ENCODE measurements at places on chromosomes 4 and X.

DNA sequence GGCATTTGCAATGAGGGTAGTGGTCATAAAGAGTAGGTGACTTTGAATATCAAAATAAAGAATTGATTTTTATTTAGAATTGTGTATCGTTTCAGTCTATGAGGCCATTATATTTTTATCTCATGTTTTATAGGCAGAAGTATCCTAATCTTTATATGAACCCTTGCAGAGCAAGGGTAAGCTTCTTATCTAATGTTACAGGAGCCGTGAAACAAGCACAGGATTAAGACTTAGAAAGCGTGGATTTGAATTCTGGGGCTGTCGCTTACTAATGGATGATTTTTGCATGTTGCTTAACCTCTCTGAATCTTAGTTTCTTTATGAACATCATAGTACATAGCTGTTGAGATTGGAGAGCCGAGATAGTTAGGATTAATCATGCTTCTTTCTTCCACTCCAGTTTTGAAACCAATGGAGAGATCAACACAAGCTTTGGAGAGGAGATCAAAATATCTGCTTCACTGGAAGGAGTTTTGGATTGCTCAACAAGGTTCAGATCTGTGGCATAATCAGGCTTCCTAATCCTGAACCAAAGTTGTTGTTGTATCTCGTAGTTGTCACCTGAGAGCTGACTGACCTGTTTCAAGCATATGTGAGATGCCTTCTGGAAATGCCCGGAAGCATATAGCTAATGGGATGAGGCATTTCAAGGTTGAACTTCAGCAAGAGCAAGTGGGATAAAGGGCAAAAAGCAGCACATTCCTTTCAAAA lies 166.9 kb upstream of the GK2 start:
- DNase-seq = no peak

DNA sequence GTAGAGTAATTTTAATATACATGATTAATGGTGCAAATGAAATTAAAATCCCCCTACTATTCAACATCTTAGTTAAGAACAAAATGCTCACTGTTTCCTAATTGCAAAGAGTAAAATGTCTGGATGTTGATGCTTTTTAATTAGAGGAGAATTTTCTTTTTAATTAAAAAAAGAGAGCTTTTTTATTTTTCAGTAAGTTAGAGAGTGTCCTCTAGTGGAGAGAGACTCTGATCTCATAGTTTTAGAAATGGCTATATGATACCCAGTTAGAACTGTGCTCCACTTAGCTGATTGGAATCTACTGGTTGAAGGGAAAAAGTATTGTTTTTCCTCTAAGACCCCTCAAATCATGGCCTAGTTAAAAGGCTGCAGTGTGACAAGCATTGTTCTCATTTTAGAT lies 312.0 kb upstream of the MAGEB2 start:
- no peak for DNase-seq

- no peak for DNase-seq
Observed at GRCh38 chr4:6087669-6088341, 69.6 kb upstream of the C4orf50 start.

GRCh38 chr4:17188547-17189400 lies 290.3 kb upstream of the LDB2 start:
- no peak for DNase-seq

- peak; percentile 81 for DNase-seq
Observed at GRCh38 chr4:188127214-188127874, 11.9 kb upstream of the TRIML1 start.

DNA sequence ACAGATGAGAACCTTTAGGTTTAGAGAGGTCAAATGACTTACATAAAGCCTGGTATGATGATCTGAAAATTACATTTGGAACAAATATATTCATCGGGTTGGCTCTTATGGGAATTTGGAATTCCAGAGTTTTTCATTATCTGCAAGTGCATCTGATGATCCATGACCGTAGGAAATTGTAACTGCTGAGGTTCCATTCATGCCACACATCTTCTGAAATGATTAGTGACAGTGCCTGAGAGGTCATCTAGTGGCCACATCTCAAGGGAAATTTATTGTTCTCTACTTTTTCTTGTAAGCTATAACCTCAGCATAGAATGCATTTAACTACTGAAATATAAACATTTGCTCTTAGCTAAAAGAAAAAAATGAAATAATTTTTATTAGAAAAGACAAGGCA lies 105.8 kb upstream of the NWD2 start:
- DNase-seq = no peak

- DNase-seq = peak; percentile 58
Observed at GRCh38 chr4:76948443-76949275, 893 bp upstream of the SEPTIN11 start.

DNA sequence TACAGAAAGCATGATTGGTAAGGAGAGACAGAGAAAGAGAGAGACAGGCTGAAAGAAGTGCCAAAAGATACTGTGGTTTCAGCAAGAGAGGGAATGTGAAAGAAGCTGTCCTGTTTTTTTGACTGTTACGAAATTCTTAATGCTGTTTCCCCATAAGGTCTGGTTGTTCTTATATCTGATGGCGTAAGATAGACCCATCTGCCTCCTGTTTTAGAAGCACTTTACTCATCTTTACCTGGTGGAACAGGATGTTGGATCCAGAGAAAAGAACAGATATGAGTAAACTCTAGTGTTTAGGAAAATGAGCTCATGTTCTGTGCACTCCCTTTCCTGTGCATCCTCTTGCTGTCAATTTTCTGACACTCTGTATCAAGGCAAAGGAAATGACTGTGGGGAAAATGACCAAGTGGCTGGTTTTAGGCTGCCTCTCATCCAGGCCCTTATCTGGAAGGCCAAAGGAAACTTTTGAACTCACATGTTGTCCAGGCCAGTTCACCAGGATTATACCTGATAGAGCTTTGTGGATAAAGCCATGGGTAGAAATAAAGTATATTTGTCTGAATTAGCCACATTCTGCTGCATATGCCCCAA lies 311.7 kb upstream of the HTR2C start:
- no peak for DNase-seq

GRCh38 chrX:30798810-30799209 lies 90.2 kb downstream of the TAB3 start:
- DNase-seq = no peak

DNA sequence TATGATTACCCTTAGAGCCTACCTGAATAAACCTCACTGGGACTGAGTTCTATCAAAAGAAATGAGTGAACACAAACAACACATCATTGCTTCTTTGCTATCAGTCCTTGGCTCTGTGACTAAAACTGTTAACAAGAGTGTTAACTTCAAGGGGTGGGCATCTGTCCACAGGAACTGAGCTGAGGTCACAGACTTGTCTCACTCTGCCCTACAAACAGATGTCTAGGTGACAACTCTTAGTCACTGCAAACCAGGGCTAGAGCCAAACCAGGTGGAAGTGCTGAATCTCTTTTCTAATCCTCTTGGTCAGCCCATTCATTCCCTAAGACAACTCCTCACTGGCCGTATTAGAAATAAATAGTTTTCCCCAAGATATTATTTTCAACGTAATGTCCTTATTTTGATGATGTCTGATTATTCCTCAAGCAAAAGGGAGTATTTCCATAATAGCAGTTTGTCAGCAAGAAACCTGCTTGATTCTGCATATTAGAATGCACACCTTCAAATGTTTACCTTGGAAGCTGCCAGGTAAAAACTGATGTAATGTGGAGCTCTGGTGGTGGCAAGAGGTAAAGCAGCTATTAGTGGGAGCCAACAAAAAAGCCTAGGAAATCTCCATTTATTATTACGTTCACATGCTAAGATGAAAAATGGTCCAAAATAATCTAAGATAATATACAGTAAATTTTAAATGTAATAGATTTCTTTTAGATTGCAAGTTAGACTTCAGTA lies 4.0 kb downstream of the COL25A1 start:
- DNase-seq = no peak

GRCh38 chr4:94428884-94429283 lies 22.9 kb upstream of the PDLIM5 start:
- DNase-seq = no peak

GRCh38 chr4:106650701-106651100 lies 282.1 kb upstream of the GIMD1 start:
- DNase-seq = no peak

GRCh38 chr4:186580669-186581068 lies 25.3 kb upstream of the MTNR1A start:
- DNase-seq = no peak

- peak; percentile 91 for DNase-seq
Observed at GRCh38 chrX:45623266-45623665, 422.6 kb upstream of the DIPK2B start.

DNA sequence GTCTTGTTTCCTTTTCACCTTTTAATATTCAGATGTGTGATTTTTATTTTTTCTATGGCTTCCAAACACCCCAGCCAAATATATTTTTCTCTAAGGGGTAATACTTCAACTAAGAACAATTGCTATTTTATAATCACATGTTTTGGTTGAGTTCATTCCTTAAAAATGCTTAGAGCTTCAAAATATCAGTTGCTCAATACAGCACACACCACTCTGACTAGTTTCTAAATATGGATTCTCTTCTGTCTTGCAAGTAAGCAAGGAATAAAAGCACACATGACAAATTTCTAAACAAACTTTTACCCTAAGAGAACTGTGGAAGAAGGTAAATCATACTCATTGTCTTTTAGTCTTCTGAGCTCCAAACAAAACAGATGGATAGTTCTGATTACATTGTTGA lies 27.2 kb downstream of the ANTXR2 start:
- DNase-seq = peak; percentile 73

GRCh38 chr4:946103-946450 lies 13.8 kb downstream of the TMEM175 start:
- DNase-seq = no peak

DNA sequence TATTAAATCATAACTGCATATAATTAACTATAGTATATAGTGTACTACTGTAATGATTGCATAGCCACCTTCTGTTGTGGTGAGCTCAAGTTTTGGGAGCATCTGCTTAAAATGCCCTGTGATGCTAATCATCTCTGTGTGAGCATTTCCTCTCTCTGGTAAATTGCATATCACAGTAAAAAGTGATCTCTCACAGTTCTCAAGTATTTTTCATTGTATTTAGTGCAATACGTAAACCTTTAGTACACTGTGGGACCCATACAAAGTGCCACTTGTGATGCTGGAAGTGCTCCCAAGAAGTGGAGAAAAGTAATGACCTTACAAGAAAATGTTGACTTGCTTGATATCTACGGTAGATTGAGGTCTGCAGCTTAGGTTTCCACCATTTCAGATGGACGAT lies 82.0 kb downstream of the WWC2 start:
- DNase-seq = no peak

DNA sequence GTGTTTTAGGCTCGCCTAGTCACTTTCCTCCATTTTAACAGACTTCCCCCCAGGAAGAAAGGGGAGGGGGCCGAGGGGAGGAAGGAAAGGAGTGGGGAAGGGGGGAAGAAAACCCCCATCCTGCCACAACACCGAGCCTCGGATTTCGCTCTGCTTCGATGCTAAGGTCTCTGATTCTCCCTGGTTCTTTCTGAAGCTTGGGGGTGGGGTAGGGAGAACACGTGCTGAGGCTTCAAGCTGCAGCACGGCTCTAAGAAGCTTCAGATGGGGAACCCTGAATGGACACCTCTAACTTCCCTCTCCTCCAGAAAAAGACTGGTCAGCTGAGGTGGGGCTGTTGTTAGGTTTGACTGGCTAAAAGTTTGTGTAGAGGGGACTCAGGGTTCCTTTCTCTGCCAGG lies 61.8 kb downstream of the RHOH start:
- no peak for DNase-seq

GRCh38 chr4:1675136-1675801 lies 8.8 kb downstream of the FAM53A start:
- no peak for DNase-seq

DNA sequence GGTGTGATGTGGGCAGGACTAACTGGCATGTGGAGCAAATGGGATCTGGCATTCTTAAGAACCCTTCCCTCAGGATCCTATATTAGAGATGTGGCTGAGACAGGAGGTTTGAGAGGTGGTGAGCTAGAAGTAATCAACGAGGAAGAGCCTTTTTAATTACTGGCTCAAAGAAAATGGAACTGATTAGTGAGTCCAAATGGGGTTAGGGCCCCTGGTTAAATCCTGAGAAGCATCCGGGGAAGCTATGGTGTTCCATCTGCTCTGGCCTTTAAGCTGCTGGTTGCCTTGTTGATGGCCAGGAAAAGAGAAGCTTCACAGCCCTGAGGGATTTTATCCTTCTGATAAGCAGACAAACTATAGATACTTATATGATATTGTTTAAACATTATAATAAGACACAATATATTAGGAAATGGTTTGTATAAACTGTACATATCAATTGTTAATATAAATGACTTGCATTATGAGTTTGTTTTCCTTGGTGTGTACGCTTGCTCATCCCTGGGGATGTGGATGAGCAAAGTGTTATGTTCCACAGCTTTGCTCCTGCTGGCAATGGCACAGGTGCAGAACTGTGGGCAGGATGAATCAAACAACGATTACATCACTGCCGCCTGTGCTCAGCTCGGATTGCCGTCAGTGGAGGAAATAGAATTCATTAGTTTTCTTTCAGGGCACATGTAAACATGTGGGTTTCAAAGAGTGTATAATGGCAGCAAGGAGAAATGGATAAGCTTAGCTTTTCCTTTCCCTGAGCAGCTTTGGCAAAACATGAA lies 328.6 kb upstream of the ARX start:
- DNase-seq = no peak

- no peak for DNase-seq
Observed at GRCh38 chrX:24425806-24426205, 39.3 kb upstream of the PDK3 start.

DNA sequence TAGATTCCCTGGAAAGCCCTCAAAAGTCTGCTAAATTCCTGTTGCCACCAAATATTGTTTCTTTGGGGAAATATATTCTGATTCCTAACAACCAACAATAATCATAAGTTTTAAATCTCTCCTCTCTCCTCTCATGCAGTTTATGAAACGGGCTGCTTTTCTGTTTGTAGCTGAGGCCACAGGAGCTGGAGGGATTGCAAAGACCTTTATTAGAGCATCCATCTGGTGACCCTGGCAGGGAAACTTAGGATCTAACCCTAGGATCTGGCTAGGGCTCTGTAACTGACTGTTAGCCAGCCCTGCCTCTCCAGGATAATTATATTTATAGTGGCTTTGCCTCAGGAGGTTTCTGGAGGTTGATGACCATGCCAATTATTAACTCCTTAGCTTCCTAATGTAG lies 56.9 kb downstream of the SMAD1 start:
- DNase-seq = no peak

DNA sequence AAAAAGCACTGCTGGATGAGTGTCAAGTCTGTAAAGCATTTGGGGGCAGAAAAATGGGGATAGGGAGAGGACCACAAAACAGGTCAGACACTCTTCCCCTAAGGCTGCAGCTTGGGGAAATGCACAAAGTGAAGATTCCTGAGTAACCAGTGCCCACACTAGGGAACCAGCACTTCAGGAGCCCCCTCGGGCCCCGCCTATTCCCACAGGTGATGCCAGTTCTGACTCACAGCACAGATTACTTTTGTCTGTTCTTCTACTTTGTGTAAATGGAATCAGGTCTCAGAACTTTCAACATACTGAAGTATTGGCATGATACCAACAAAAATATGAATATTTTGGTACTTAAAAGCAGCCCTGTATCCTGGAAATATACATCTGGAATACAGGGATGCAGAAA lies 112.5 kb downstream of the ADRA2C start:
- no peak for DNase-seq

- no peak for DNase-seq
Observed at GRCh38 chrX:134529481-134529880, 69.5 kb downstream of the HPRT1 start.

GRCh38 chr4:176533159-176533558 lies 213.4 kb downstream of the SPCS3 start:
- no peak for DNase-seq

Measured in HCEC 1CT (cell line).